ENCODE measurements at places on chromosomes 2 and 18. TPM values are rescaled to one million over a fixed set of nuclear protein-coding genes. Genes with fewer than 3 reads are reported as not detected.

MARS2 gene
- 22.9 TPM for total RNA-seq

HOXD12 gene
- not detected for total RNA-seq

KCMF1 gene
- 108 TPM for total RNA-seq

WDR35 gene
- 7.7 TPM for total RNA-seq

VWA3B gene
- not detected for total RNA-seq

TDRD15 gene
- not detected for total RNA-seq

BMP10 gene
- total RNA-seq: not detected

ASPRV1 gene
- 0.44 TPM for total RNA-seq

ALPG gene
- total RNA-seq: not detected

ANKRD30BL gene
- not detected for total RNA-seq

SPATS2L gene
- total RNA-seq: 35.1 TPM

POLE4 gene
- 48.4 TPM for total RNA-seq

OXER1 gene
- total RNA-seq: 0.12 TPM

TFCP2L1 gene
- 0.02 TPM for total RNA-seq

HAAO gene
- total RNA-seq: 0.86 TPM

ADCYAP1 gene
- not detected for total RNA-seq

GRB14 gene
- not detected for total RNA-seq

GRCh38 chr18:68409576-68409975 is 305.3 kb downstream of the TMX3 start:
- no peak for DNase-seq

GRCh38 chr2:171345971-171346722 is 87.6 kb downstream of the METTL8 start:
- no peak for DNase-seq

- no peak for DNase-seq
Observed at GRCh38 chr2:101809698-101810097, 112.2 kb downstream of the MAP4K4 start.

DNA sequence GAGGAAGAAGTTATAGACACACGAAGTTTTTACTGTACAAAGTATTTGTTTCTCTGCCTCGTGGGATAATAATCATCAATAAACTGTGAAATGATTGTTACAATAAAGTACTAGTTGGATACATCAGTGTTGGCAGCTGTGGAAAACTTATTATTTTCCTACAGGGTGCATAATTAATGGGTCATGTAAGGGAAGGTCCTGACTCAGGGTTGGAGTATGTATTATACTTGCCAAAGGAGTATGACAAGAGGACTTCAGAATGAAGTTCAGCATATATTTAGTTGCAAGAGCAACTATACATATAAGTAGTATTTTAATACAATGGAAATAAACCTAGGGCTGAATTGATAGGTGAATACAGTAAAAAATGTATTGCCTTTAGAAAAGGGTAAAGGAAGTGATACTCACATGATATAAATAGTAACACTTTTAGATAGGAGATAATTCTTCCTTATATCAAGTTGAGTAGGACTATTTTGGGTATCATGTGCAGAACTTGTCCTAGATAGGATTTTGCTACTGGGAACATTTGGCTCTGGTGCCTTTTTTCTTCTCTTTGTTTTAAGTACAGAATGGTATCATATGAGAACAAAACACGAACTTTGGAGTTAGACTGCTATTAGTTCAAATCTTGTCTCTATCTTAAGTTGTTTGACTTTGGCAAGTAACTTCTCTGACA is 79.1 kb downstream of the PLCL1 start:
- DNase-seq: no peak

GRCh38 chr18:26540043-26540628 is 8.2 kb downstream of the KCTD1 start:
- DNase-seq: no peak

- no peak for DNase-seq
Observed at GRCh38 chr18:41134426-41134825, 820.6 kb upstream of the PIK3C3 start.

DNA sequence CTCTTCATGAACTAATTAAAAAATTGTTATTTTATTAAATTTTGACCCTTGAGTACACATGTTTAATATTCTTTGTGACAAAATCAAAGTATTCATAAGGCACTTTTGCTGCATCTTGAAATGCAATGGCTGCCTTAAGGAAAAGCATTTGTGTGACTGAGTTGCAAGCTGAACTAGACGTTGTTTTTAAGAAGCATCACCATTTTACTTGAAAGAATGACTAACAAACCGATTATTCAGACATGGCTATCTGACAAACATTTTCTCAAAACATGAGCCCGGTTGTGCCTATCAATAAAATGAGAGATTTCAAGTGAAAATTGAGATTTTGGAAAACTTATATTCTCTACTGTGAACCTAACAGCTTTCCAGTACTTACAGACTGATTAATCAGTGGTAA is 2.8 kb downstream of the GCFC2 start:
- DNase-seq: no peak

DNA sequence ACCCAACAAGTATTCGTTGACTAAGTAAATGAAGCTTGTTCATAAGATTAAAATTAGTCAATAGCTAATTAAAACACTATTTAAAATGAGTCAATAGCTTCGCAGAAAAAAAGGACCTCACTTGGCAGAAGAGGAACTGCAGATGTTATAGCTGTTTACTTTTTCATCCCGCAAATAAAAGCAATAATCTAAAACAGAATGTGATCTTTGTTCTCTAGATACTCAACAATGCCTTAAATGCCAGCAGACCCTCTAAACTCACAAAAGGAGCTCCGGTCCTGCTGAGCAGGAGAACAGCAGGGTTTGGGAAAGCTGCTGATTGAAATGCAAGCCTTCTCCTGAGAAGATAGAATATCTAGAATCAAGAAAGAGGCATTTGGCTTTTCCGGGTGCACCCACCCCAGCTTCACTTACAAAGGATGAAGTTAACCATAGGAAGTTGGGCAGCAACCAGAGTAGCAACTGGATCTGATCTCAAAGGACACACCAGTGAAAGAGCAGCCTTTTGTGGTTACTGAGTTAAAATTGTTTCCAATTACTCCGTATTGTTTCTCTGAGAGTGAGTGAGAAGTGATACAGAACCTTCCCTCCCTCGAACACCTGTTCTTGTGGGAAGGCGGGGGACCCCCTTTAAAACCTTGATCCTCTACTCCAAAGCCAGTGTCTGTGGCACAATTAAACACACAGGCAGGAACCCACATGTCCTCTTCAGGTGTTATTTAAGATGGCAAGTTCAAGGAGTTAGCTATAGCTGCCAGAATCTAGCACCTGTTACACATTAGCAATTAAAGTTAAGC is 6.8 kb downstream of the CCBE1 start:
- DNase-seq: no peak

DNA sequence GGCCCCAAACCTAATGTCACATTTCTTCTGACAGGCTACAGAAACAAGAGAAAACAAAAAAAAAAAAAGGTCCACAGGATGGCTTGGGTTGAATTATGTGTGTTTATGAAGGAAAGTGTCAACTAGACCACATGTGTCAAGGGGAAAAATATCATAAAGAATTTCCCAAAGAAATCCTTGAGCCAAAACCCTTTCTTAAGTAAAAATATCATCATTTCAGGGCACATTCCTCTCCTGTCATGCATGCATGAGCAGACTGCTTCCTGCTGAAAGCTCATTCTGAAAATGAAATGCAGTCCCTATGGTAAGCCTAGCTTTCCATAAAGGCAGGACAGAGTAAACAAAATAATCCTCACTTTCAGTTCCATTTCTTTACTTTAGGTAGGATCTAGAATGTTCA is 85.7 kb upstream of the RBBP8 start:
- DNase-seq: no peak
